ENCODE measurements at places on chromosomes 3 and 15.

DNA sequence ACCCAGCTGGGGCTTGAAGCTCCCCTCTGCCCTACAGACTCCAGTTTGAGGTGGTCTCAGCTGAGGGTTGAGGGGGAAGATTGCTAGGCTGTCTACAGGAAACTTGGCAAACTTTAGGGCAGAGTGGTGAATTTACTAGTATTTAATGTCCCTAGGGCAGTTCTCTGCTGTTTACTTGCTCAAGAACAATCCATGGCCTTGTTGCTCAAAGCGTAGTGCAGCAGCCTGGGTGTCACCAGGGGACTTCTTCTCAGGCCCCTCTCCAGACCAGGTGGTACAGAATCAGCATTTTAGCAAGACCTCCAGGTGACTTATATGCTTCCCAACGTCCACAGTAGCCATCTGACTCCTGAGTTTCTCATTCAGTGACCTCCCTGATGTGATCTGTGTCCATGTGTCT, 188.9 kb downstream of the NR1D2 start:
- DNase-seq = no peak

- DNase-seq = no peak
Measured at GRCh38 chr3:58603606-58604005, 26.4 kb upstream of the FAM107A start.

DNA sequence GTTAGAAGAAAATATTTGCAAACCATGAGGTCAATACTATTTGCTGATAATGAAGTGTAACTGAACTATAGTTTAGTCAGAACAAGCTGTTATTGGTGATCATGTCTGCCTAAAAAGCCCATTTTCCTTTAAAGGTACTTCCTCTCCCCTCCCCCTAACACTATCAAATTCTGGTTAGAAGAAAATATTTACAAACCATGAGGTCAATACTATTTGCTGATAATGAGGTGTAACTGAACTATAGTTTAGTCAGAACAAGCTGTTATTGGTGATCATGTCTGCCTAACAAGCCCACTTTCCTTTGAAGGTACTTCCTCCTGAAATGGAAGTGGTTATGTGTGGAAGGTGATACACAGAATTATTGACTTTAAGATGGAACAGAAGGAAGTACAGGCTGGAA, 46.9 kb downstream of the PROS1 start:
- no peak for DNase-seq

DNA sequence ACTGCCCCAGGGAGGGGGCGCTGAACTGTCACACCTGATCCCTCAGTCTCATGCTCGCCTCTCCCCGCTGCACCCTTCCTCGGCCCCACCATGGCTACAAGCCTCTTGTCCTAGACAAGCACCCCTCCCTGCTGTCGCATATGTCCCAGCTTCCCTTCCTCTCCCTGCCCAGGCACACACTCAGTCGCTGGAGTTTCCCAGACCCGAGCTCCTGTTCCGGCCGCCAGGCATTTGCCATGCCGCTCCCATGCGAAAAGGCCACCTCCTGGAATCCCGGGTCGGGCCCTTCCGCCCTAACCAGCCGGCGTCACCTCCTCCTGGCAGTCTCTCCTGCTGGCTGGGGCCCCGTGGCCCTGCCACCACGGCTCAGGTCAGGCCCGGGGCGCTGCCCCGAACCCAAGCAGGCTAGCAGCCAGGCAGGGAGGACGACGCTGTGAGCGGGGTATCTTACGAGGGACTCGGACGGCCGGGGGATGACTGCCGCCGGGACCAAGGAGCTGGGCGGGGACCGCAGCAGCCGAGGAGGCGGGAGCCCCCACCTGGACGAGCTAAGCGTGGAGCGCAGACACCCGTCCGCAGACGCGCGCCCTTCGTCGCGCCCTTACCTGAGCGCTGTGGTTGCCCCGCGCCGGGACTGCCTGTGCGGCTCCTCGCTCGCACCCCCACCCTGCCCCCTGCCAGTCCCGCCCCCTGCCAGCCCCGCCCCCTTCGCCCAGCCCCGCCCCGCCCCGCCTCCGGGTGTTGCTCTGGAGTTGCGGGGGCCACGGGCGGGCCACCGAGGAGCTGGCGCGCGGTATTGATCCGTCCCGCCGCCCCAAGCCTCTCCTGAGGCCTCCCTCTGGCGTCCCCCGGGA, at the start of gene ALS2CL:
TSS of gene ALS2CL (minus strand) at position 642 of the 854 bp plus-strand sequence. CDS start 4,239 bp downstream, outside the sequence.
- DNase-seq = peak; percentile 61

GRCh38 chr15:101534376-101534970, 45.0 kb upstream of the PCSK6 start:
- DNase-seq = no peak

Measured in T-helper 2 cell (primary cell).